ENCODE measurements at places on chromosomes 6 and 20.

- no peak for DNase-seq
Observed at GRCh38 chr6:37126961-37127616, 42.9 kb upstream of the PIM1 start.

GRCh38 chr6:15350386-15351083, 104.7 kb downstream of the JARID2 start:
- no peak for DNase-seq

DNA sequence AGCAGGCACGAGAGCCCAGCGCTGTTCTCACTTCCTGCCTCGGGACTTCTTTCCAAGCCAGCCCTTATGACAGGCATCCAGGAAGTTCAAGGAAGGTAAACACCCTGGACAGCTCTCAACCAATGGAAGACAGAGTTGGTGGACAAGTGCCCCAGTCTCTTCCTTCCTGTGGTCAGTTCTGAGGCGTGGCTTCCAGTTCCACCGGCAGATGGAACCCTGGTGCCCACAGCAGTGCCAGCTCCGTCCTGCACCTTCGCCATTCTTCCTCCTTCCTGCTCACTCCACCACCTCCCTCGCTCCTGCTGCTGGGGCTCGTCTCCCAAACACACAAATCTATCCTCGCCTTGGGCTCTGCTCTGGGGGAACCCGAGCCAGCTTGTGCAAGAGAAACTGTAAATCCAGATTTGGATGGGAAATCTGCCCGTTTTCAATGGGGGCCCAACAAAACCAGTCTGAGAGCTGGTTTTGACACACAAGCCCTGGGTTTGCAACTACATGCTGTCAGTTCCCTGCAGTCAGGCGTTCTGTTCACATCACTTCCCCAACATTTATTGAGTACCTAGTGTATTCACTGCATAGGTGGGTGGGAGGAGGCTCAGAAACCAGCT, 162.7 kb downstream of the GRM4 start:
- DNase-seq, result no peak

- no peak for DNase-seq
Observed at GRCh38 chr20:50848846-50849673, 54.2 kb downstream of the BCAS4 start.

DNA sequence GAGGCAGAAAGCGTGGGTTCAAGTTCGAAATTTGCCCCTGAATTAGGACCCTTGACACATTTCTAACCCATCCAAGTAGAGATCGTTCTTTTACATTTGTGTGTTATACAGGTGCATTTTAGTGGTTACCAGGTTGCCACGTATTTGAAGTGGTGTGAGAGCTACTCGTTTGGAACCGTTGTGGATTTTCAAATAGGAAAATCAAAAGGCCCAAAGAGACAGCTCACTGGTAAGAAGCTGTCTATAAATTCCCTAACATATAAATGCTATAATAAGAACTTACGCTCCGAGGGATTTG, 1.6 kb upstream of the REV3L start:
- no peak for DNase-seq

- DNase-seq, result no peak
Observed at GRCh38 chr6:155417454-155417853, 38.2 kb downstream of the NOX3 start.

DNA sequence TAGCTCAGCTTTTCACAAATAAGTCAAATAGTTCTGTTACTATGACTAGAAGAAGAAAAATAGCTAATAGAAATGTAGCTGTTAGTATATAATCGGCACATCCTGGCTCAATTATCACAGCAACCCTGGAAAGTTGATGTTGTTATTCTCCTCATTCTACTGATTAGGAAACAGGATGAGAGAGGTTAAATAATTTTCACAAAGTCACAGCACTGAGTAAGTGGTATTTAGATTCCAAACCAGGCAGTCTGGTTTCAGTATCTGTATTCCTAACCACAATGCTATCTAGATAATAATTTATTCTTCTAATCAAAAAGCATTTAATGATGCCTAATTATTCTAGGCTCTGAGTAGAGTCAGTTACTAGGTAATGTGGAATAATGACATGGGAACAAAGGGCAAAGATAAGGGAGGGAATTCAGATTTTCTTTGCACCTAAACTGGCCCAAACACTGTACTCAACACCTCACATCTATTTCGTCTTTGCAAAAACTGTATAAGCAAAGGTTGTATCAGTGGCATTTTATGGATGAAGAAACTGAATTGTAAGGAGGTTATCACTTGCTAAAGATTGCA, 51.3 kb downstream of the PDE7B start:
- no peak for DNase-seq

DNA sequence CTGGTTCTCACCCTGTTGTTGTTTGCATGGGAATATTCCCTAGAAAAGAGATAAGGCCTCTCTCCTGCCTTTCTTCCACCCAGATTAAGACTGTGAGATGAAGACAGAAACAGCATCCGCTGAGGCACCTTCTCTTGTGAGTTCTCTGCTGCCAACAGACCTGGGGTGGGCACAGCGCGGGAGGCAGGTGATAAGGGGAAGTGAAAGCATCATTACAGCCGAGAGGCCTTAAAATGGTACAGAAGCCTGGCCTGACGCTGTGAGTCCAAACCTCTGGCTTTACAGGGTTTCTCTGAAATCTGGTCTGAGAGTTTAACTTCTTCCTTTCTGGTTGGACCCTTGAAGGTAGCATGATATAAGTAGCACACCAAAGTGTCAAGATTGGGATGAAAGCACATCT, 21.0 kb upstream of the IYD start:
- DNase-seq, result no peak

- no peak for DNase-seq
Observed at GRCh38 chr6:136173519-136174507, 76.3 kb downstream of the MTFR2 start.

DNA sequence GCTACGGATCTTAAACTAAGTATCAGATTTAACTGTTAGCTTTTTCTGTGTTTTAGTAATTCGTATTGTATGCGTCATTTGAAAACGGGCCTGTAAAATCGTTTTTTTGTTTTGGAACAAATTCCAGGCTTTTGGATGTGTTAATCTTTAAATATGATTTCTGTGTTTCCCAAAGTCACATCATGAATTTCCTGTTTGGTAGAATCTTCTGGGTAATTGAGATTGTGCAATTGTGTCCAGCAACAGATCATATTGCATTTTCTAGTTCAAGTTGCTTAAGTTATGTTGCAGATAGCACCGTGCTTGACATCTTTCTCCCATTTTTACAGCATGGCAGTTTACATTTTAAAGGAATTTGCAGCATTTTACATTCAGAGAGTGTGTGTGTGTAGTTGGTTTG, 1.9 kb downstream of the MAPK14 start:
- DNase-seq, result no peak

DNA sequence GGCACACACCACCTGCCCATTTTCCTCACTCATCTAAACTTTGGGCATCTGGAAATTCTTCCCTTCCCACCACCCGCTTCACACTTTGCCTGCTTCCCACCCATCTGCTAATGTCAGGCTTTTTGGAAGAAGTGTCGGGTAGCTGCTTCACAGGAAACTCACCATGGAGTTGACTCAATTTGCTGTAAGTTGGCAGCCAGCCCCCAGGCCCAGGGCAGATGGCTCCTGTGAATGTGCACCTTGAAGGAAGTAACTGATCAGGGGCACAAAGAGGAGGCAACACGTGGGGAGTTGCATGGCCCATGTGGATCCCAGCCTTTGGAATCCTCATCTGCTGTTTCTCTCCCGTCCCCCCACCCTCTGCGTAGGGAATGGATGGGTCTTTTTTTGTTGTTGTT, 87.3 kb downstream of the PPP1R14C start:
- DNase-seq, result no peak

- no peak for DNase-seq
Observed at GRCh38 chr6:149127212-149127611, 190.3 kb upstream of the TAB2 start.

GRCh38 chr6:150588888-150589499, 10.7 kb upstream of the PLEKHG1 start:
- no peak for DNase-seq

DNA sequence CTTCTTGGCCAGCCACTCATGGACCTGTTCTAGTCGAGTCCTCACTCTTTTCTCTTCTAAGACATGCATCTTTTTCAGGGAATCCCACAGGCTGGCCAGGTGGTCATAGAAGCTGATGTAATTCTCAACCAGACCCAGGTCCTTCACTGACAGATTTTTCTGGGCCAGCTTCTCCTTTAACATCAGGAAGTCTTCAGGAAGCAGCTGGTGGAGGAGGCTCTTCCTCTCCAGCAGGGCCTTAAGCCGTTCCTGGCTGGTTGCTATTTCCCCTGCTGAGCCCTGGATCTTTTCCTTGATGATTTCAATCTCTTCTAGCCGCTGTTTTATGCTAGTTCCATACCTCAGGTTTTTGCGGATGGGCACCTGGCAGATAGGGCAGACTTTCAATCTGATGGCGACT, 28.6 kb downstream of the DDX27 start:
- no peak for DNase-seq

GRCh38 chr6:126803769-126804168, 314.7 kb upstream of the RSPO3 start:
- no peak for DNase-seq

DNA sequence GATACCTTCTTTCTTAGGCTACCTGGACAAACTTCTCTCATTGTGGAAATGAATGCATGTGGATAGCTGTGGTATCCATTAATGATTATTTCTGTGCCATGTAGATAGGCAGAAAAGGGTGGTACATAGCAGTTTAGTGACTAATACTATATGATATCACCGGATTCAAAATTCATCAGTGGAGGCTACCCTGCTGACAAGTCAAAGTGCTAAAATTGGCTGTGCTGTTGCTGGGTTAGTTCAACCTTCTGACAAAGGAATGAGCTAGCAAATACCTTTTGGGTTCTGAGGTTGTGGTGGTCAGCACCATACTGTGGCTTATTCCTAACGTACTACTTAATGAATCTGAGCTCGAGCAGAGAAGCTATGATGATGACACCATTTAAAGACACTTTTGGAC, 109.1 kb downstream of the TFAP2B start:
- DNase-seq, result no peak

DNA sequence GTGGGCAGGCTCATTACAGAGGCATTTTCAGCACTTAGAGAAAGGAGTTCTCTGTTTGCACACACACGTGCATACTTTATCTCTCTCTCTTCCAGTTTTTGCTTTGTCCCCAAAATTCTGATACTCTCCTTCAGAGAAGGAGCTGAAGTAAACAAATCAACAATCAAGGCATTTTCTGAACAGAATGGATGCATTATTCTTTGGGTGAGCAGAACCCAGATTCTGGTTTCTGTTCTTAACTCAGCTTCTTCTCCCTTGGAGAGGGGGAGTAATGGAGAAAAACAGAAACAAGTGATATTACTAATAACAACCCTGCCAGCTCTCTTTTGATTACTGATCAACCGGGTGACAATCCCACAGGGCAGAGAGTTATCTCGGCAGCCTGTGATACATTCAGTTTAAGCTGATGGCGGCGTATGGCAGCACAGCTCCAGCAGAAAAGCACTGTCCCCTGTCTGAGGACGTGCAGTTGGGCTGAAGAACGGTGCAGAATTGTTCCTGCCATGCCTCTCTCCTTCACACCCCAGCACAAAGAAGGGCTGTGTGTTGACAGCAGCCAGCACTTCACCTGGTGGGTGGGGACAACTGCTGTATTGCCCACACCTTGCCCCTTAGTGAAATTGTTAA, 47.3 kb upstream of the SASH1 start:
- no peak for DNase-seq

GRCh38 chr20:63175038-63175895, 40.7 kb downstream of the YTHDF1 start:
- no peak for DNase-seq

DNA sequence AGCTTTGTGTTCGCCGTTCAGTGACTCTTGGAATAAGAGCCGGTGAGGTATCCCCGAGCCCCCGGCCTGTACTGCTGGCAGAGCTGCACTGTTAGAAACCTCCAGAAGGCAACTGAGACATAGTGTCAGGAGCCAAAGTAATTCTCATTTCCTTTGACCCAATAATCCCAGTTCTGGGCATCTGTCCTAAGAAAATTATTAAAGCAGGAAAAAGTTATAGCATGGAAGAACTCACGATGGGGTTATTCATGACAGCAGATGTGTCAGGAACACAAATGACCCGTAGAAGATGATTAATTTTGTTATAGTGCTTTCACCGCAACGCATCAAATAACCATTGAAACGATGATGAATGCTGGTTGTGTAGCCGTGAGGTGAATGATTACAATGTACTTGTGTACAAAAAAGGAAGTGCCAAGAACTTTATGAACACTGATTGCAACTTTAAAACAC, 20.3 kb downstream of the CYP21A2 start:
- no peak for DNase-seq

GRCh38 chr6:129994410-129994809, 24.0 kb upstream of the L3MBTL3 start:
- no peak for DNase-seq

- DNase-seq, result no peak
Observed at GRCh38 chr6:164911873-164912580, 397.4 kb downstream of the C6orf118 start.

All from stimulated activated CD8-positive, alpha-beta memory T cell treated with anti-CD3 and anti-CD28 coated beads, Interleukin-7, amount 100 ng/mL, for 1 hour (primary cell).